ENCODE measurements at places on chromosomes 3 and 15.

DNA sequence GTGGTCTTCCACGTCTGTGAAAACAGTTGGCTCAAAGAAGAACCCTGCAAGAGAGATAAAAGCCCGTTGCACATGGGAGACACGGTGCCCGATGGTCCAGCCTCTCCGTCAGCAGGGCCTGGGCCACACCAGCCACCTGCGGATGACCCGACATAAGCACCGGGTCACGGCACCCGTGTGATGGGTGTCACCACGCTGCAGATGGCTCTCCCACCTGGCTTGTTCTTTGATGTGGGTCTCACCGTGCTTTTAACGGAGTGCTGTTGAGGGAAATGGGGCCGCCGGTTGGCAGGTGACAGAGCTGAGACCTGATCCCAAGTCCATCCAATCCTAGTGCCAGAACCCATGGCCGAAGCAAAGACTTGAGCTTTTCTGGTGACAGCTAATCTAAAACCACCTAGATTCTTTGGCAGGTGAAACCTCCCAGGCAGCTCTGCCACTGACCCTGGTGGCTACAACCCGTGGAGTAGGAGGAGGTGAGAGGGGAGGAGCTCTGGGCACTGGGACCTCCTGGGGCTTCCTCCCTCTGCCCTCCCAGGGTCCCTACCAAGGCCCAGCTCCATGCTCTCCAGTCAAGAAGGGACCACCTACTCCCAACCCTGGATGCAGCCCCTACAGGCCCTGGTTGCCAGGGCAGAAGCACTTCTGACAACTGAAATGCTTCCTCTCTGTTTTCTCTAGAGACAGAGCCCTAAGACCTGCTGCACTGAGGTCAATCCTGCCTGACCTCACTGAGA, 23.4 kb upstream of the SLC41A3 start:
- no peak overlapping the region for H3K27ac ChIP-seq
- H3K36me3 ChIP-seq, result no peaks in the 10 kb centered on the region
- DNase-seq, result no peak
- H3K4me3 ChIP-seq, result no peak overlapping the region
- H3K27me3 ChIP-seq, result no peaks in the 10 kb centered on the region
- H3K4me1 ChIP-seq, result peaks cover 14% of the 10 kb centered on the region

- no peaks in the 10 kb centered on the region for H3K36me3 ChIP-seq
- peaks cover 18% of the 10 kb centered on the region for H3K4me1 ChIP-seq
- H3K4me3 ChIP-seq, result no peak overlapping the region
- no peak for DNase-seq
Measured at GRCh38 chr3:129586746-129587430, 19.6 kb downstream of the PLXND1 start.

GRCh38 chr3:99607151-99607550, 31.2 kb upstream of the COL8A1 start:
- H3K27me3 ChIP-seq, result no peaks in the 10 kb centered on the region
- DNase-seq, result no peak
- H3K4me3 ChIP-seq, result no peak overlapping the region
- no peak overlapping the region for H3K27ac ChIP-seq
- no peaks in the 10 kb centered on the region for H3K36me3 ChIP-seq

DNA sequence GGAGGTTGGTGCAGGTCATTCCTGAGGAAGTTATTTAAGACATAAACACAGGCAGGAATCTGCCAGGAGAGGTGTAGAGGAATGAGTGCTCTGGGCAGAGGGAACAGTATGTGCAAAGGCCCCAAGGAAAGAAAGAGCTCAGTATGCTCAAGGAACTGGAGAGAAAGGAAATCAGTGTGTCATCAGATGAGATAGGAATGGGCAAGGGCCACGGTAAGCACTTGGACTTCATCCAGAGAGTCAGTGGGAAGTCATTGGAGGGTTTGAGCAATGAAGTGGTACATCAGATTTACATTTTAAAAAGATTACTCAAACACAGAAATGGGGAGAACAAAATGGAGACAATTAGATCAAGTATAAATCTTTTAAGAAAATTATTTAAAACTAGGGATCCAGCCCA, 272.2 kb downstream of the ADAMTSL3 start:
- DNase-seq, result no peak
- no peaks in the 10 kb centered on the region for H3K4me1 ChIP-seq

GRCh38 chr3:177905173-177906125, 630.8 kb upstream of the KCNMB2 start:
- H3K4me3 ChIP-seq, result no peak overlapping the region
- no peak overlapping the region for H3K27ac ChIP-seq
- H3K4me1 ChIP-seq, result peaks cover 15% of the 10 kb centered on the region
- DNase-seq, result no peak
- peaks cover 4% of the 10 kb centered on the region for H3K36me3 ChIP-seq

DNA sequence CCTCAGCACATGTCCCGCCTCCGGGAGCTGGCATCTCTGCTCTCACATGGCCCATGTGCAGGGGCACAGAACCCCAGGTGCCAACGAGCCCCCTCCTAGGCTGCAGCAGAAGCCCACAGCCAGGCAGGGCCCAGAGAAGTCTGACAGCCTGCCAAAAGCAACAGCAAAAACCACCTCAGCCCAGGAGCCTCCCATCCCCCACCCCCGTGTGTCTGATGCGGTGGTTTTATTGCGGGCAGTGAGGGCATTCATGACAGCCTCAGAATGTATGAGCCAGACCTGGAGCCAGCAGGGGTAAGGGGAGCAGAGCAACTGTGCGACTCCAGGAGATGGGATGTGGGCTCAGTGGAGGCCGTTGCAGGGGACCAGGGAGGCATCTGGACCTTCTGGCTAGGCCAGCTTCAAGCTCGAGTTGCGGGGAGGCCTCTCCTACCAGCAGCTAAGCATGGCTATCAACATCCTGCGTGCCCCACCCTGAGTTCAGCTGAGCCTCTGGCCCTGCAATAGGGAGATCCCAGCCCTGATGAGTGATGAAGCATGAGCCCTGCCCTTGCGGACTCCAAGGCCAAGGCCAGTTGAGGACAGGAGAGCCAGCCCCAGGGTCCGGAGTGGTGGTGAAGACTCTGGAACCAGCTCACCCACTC, 52.5 kb downstream of the CYP11A1 start:
- no peak overlapping the region for H3K4me3 ChIP-seq
- H3K4me1 ChIP-seq, result peaks cover 46% of the 10 kb centered on the region
- H3K36me3 ChIP-seq, result no peaks in the 10 kb centered on the region

Measured in neural crest cell (in vitro differentiated cells).